ENCODE measurements at places on chromosomes 7 and 10. TPM values are rescaled to one million over a fixed set of nuclear protein-coding genes. Genes with fewer than 3 reads are reported as not detected.

Gene SLK
- total RNA-seq: 30.0 TPM

Gene PRR15
- 0.41 TPM for total RNA-seq

Gene HERC4
- 44.3 TPM for total RNA-seq

Gene CALHM1
- total RNA-seq: not detected

Gene SFTPD
- total RNA-seq: not detected

Gene BEND7
- total RNA-seq: 25.0 TPM

Gene NRG3
- 3.4 TPM for total RNA-seq

Gene TBC1D12
- total RNA-seq: 7.1 TPM

Gene ABCB4
- 6.7 TPM for total RNA-seq

Gene C10orf53
- total RNA-seq: not detected

Gene MRLN
- not detected for total RNA-seq

Gene VENTX
- total RNA-seq: not detected

Gene DLX6
- total RNA-seq: 0.26 TPM

Gene SUV39H2
- total RNA-seq: 90.5 TPM

Gene C10orf105
- total RNA-seq: 0.12 TPM

Gene SLC26A4
- total RNA-seq: 0.12 TPM

Gene AOC1
- total RNA-seq: not detected

Gene SLC29A4
- total RNA-seq: 32.5 TPM

Gene IDI2
- total RNA-seq: not detected

Gene HPSE2
- total RNA-seq: not detected

Gene ANKRD1
- total RNA-seq: not detected

Gene PLPP4
- not detected for total RNA-seq

Gene CRCP
- 38.0 TPM for total RNA-seq

Gene CAV2
- 1.9 TPM for total RNA-seq

Gene ACSM6
- total RNA-seq: not detected

Gene OR2F1
- total RNA-seq: not detected

Gene ITPRID1
- not detected for total RNA-seq

Gene ECD
- total RNA-seq: 29.1 TPM

Gene ITGB8
- 19.9 TPM for total RNA-seq

Gene PRKAR1B
- total RNA-seq: 8.1 TPM

Gene CLDN12
- total RNA-seq: 41.1 TPM
